GDM1 (cell line): ENCODE measurements at places on chromosomes 2 and 18.

DNA sequence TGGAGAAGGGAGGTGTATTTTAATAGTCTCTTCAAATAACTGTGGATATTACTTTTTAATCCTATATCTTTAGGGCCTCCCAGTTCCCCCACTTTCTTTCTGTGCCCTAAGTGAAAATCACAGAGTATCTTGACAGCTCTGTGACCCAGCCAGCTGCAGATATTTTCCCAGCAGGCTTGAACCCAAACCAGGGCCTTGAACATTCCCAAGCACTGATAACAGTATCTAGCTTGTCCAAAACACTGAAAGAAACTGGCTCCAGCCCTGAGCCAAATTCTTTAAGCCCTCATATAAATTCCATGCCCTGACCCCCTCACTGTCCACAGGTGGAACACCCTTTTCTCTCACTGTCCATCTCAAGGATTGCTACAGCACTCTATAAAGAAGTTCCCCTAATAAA is 388.1 kb upstream of the CHAC2 start:
- no peak for DNase-seq

DNA sequence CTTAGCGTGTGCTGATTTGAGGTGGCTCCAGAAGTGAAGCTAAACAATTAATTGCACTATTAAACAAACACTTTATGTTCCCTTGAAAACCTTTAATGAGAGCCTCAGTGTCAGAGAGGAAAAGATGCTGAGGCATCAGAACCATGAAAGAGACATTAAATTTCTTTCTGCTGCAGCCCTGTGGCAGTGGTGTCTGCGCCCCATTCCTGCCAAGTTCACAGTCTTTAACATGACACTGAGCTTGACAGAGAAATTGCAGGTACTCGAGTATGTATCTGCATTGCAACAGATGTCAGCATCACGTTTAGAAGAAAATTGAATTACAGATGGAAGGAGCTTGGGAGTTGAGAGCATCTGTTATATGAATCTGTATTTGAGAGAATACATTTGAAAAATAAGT is 111.3 kb upstream of the CREB1 start:
- DNase-seq = no peak

DNA sequence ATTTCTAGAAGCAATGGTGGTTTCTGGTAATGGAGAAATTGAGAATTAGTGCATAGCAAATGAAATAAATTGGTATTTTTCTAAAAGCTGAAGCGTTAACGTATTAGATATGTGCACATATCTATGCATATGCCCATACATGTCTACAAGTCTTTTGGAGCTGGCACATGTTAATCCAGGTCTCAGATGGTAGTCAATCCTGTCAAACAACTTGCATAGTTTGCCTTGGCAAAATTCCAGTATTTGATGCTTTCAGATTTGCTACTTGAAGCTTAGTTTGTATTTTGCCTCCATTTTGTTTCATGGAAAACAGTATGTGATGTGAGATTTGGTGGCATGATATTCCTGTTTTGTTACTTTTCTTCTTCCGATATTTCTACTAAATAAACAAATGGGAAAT is 304.6 kb downstream of the PARD3B start:
- no peak for DNase-seq

DNA sequence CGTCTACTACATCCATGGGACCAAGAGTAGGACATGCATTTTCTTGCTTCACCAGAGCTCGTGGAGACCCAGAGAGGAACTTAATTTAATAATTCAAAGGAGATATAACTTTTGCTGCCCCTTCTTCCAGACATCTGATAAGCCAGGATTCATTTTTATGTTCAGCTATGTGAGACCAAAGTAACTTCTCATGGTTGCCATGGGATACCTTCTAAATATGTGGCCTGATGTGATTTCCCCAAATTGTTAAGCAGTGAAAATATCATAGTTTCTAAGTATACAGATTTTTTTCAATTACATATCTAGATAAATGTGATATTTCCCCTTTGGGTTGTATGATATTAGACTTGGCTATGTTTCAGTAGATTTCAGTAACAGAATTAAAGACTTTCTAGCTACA is 185.5 kb upstream of the FN1 start:
- no peak for DNase-seq

- DNase-seq = no peak
Observed at GRCh38 chr2:23454501-23455120, 69.6 kb downstream of the KLHL29 start.
